ENCODE measurements at places on chromosomes 16 and 17.
A peak's percentile ranks its signal among the peaks of the same experiment; 100 is the strongest.

GRCh38 chr16:73350707-73351452 is 303.0 kb upstream of the ZFHX3 start:
- DNase-seq: no peak

DNA sequence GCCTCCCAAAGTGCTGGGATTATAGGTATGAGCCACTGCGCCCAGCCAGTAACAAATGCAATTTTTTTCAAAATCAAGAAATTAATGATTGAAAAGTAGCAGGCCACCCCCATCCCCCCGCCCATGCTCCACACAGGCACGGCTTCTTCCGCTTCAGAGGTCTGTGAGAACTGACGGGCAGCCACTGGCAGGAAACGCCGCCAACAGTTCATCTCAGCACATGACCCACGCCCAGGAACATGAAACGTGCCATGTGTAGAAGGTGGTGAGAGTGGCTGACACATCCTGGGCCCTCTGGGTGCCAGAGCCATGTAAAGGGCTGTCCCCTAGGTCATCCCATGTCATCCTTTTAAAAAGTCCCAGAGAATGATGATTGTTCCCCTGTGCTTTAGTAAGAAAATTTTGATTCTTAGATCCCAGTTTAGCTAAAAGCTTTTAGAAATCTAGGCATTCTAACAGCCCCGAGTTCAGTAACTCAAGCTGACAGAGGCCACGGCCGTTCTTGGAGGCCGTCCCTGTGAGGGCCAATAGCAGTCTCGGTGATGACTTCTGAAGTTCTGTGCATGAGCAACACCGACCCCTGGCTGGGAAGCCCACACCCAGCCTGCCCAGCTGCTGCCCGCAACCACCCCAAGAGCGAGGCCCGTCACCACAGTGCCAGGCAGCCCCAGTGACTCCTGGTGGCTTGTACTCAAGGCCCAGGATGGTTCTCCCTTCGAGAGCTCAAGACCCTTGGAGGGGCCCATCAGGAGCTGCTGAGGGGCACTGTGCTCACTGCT is 52.1 kb downstream of the KLHDC4 start:
- no peak for DNase-seq

GRCh38 chr16:63289834-63290460 is 1253.7 kb upstream of the CDH8 start:
- no peak for DNase-seq

DNA sequence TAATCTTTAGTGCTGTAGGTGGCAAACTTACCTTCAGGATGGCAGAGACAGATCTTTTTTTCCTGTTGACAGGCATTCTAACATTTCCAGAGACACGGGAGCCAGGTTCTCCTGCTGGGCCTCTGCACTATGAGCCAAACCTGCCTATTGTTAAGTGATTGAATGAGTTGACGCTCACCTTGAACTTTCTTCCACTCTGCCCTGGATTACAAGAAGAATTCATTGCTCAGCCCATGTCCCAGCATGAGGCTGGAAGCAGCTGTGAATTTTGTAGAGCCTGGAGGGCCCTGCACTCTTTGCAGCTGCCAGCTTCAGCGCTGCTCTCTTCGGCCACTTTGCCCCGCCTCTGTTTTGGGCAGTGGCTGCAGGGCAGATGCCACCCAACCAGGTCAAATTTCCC is 9.4 kb upstream of the SLC7A5 start:
- no peak for DNase-seq

DNA sequence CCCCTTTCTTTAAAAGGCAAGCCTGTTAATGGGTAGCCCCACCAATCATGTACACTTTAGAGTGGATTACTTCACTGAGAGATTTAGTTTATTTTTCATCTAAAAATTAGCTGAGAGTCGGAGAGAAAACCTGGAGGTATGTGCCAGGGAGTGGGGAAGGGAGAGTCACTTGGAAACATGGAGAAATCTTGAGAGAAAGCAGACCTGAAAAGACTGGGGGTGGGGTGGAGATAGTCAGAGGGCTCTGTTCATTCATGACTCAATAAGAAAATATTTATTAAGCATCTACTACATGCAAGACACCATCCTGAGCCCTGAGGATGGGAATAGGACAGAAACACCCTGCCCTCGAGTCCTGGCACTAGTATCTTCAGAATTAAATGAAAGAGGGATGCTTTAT is 27.4 kb upstream of the RCVRN start:
- no peak for DNase-seq

GRCh38 chr16:65829076-65829475 is 537.4 kb upstream of the CDH5 start:
- no peak for DNase-seq

GRCh38 chr17:50194934-50195865 is 6.2 kb downstream of the COL1A1 start:
- no peak for DNase-seq

- no peak for DNase-seq
These were observed 11.3 kb downstream of the DNAAF1 start for GRCh38 chr16:84156342-84156784.

GRCh38 chr17:31446195-31446967 is 54.9 kb downstream of the RAB11FIP4 start:
- no peak for DNase-seq

DNA sequence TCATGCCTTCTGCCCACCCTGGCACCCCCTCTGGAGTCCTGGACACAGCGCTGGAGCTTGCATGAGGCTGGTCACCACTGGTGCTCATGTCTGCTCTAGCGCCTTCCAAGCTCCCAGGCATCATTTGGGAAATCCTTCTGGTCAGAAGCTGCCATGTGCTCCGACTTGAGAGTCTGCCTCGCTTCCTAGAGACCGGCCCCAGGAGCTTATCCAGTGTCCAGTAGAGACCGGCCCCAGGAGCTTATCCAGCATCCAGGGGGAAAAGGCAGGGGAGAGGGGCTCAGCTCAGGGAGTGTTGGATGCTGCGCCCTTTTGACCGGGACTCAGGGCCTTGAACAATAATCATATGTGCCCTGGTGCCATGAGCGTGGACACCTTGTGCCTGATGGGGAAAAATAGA is 106.3 kb downstream of the RAP1GAP2 start:
- no peak for DNase-seq

DNA sequence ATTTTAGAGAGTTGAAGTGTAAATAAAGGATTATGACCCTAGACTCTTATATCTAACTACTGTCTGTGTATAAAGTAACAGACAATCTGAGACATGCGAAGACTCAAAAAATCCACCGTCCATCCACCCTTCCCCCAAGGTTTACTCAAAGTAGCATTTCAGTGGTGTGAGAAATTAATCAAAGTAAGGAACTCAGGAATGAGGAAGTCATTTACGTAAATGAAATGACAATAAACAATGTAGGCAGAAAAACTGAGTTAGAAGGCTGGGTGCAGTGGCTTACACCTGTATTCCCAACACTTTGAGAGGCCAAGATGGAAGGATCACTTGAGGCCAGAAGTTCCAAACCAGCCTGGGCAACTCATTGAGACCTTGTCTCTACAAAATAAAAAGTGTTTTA is 19.8 kb upstream of the NTN1 start:
- DNase-seq: peak; percentile 26

DNA sequence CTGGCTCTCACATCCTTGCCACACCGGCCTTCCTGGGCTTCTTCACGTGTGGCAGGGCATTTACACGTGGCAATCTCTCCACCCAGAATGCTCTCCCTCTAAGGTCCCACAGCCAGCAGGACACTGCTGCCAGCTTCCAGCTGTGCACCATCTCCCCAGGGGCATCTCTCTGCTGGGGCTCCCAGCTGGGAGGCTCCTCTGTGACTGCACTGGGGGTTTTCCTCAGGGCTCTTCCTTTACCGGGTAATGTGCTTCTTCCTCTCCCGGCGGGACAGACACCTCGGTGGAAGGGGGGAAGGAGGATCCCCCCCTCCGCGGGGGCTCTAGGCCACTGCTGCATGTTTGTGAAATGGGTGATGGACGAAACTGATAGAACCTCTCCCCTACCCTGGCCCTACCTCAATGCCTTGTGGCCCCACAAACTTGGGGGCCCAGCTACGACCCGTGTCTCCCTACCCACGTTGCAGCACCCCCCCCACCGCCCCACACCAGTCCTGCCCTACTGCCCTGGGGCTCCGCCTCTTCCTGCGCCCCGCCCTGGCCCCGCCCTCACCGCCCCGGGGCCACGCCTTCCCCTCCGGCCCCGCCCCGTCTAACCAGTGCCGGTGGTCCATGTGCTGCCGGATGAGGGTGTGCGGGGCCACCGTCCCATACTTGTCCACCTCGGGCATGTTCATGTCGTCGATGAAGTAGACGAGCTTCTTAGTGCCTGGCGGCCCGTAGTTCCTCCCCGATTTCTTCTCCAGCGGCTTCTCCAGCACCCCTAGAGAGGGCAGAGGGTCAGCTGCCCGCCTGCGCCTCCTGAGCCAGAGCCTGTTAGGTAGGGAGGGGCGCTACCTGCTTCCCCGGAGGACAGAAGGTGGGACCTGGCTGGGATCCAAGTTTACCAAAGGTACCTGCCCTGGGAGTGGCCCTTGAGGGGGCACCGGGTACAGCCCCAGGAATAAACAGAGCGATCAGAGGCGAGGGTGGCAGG is 92.6 kb downstream of the DNAH17 start:
- peak; percentile 22 for DNase-seq

- DNase-seq: no peak
These were observed 1.6 kb upstream of the SEZ6 start for GRCh38 chr17:29007456-29007855.

- no peak for DNase-seq
These were observed 13.9 kb downstream of the MYL4 start for GRCh38 chr17:47223007-47223406.

GRCh38 chr16:50202926-50203624 is 50.0 kb downstream of the TENT4B start:
- no peak for DNase-seq

GRCh38 chr17:6452471-6453266 is 8.4 kb downstream of the PIMREG start:
- no peak for DNase-seq

- DNase-seq: no peak
These were observed 17.5 kb downstream of the SCN4A start for GRCh38 chr17:63955232-63955631.

DNA sequence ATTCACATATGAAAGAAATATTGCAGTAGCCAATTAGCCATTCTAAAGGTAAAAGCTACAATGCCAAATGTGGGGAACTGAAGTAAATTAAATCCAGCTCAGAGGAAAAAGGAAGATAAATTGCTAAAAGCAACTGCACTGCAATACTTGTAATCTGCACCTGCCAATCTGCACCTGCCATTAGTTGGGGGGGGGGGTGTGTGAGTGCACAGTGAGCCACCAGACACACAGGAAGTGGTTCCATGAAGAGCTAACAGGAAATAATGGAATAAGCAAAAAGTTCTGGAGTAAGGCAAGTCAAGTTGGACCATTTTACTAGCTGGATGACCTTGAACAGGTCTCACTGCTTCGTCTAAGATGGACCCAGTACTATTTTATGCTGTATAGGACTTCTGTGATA is 191.8 kb downstream of the PARN start:
- no peak for DNase-seq

- no peak for DNase-seq
These were observed 14.6 kb downstream of the COTL1 start for GRCh38 chr16:84603140-84603816.

GRCh38 chr17:28057731-28058246 is 15.3 kb downstream of the NLK start:
- DNase-seq: no peak
